Stimulated activated CD4-positive, alpha-beta T cell treated with anti-CD3 and anti-CD28 coated beads, Interleukin-12 subunit alpha, Interleukin-12 subunit beta, amount 100 ng/mL, for 4 hours (primary cell): ENCODE measurements at places on chromosomes 2 and 18.

GRCh38 chr2:101991721-101992145 is at the start of gene IL1R2:
Gene IL1R2, plus strand, starts transcription at chr2:101991960. Its CDS starts 16,616 bp downstream, at chr2:102008576.
- no peak for DNase-seq

DNA sequence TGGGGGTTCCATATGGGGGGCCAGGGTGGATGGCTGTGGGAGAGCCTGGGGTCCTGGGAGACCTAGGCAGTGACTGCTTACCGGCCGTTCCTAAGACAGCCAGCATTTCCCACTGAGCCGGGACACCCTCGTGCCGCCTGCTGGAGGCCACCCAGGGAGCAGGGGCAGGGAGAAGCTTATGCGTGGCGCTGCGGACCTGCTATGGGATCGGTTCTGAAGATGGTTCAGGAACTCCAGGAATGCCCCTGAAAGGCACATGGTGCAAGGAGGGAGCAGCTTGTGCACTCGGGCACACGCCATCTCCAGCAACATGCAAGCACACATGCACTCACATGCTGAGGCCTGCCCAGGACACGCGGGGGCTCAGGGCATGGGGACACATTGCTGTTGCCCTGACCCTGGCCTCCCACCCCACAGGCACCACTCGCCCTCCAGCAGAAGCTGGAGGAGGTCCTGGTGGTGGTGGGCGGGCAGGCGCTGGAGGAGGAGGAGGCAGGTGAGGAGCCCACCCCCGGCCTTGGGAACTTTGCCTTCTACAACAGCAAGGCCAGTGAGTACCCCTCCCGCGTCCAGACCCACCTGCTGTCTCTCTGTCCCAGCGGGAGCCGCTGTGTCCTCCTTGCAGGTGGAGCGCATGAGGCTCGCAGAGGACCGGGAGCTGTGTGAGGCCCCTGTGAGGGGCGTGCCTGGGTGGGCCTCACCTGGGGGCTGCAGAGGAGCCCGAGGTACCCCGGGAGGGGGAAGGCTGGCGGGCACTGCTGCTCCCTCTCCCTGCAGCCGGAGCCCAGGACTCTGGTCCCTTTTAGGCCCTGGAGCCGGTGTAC is 4.1 kb downstream of the KLHL30 start:
- no peak for DNase-seq

DNA sequence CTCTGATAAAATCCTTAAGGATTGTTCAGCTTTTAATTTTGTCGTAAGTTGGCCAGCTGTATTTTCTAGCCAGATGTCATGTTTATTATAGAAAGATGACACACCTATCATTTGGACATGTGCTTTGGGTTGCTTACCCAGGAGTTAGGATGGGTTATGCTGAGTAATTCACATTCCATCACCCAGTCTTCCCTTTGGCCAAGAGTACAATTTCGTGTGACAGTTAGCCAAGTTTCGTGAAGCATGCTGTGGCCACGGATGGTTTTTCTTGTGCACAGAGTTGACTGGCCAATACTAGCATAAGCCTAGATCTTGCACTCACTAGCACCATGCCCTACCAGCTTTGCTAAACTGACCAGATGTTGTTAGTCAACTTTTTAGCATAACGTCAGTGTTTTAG is 5.8 kb downstream of the MAPRE3 start:
- DNase-seq: no peak

GRCh38 chr2:174442546-174443510 is 44.0 kb downstream of the GPR155 start:
- DNase-seq: no peak

GRCh38 chr2:242064364-242065250 is 195.1 kb downstream of the RTP5 start:
- no peak for DNase-seq

- no peak for DNase-seq
Observed at GRCh38 chr18:55918444-55918843, 330.5 kb upstream of the TCF4 start.

GRCh38 chr2:96534701-96535181 is 1.8 kb upstream of the ARID5A start:
- DNase-seq: no peak

DNA sequence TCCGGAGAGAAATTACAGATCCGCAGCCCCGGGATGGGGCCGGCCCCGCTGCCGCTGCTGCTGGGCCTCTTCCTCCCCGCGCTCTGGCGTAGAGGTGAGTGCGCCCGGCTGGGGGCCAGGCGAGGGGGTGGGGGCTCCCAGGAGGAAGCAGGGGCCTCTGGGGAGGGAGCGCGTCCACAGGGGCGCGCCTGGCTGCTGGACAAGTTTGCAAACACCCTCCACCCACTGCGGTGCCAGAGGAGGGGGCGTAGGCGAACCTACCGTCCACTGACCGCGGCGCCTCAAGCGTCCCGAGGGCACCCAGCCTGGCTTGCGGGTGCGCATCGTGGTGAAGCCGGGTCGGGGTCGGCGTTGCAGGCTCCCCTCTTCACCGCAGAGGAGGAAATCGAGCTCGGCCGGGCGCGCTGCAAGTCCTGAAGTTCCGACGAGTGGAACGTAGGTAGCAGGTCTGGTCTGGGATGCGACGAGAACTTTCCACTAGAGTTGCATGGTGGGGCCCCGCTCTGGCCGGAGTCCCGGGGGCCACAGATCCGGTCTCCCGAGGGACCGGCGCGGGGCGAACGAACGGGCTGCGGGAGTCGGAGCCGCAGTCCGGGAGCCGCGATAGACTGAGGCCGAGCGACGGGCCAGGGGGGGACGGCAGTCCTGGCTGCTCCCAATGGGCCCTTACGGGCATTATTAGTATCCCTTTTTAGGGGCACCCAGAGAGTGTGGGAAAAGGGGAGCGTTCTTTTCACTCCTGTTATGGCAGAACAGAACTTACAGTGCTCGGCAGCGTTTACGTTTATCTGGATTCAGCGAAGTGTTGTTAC is 502 bp downstream of the MERTK start:
- peak; percentile 9 for DNase-seq

DNA sequence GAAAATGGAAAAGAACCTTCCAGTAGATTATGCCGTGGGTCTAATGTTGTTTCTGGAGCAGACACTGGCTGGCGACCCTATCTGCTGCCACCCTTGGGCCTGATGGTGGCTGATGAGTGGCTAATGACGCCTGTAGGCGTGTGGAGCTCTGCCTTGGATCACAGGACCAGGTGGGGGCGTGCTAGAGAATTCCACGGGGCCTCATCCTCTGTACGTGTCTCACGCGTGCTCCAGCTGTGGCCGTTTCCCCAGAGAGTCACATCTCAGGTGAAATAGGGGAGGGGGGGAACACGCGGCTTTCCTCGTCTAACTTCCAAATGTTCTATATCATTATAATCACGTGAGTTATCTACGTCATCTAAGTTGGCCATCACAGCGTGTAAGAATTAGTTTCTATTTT is 160.9 kb upstream of the SMIM21 start:
- DNase-seq: no peak

GRCh38 chr2:65317841-65318240 is 90.2 kb downstream of the ACTR2 start:
- DNase-seq: no peak

- DNase-seq: peak; percentile 42
Observed at GRCh38 chr2:85750587-85751575, 2.9 kb upstream of the ATOH8 start.

GRCh38 chr2:106073678-106074406 is 120.3 kb downstream of the UXS1 start:
- no peak for DNase-seq

- DNase-seq: no peak
Observed at GRCh38 chr2:133841900-133842299, 273.6 kb upstream of the NCKAP5 start.

DNA sequence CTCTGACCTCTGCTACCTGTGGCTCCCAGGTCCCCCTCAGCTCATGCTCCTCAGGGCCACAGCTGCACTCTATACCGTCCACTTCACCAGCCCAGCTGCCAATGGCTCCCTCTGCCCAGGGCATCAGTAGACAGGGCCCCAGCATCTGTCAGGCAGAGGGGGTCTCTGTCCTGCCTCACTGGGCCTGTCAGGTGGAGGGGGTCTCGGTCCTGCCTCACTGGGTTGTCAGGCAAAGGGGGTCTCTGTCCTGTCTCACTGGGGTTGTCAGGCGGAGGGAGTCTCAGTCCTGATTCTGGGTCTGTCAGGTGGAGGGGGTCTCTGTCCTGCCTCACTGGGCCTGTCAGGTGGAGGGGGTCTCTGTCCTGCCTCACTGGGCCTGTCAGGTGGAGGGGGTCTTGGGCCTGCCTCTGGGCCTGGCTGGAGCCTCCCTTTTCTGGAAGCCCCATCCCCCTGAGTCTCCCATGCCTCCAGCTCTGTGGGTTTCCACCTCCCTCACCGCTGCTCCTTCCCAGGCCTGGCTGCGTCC is 19.9 kb downstream of the SNORC start:
- DNase-seq: no peak

DNA sequence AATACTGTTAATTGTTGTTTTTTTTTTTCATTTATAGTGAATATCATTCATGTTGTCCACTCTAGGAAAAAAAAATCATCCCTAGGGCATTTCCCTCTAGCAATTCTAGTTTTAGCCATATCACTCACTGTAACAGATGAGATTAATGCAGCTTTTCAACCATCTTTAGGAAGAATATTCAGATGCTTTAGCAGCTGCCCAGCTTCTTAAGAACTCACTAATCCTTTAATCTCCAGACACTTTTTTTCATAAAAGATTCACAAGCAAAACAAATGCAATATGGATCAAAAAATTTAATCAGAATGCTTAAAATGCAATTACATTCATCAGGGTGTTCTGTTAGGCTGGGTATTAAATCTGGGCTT is 692.6 kb downstream of the ERBB4 start:
- no peak for DNase-seq

- DNase-seq: no peak
Observed at GRCh38 chr2:10581021-10581420, 108.8 kb downstream of the NOL10 start.

- DNase-seq: no peak
Observed at GRCh38 chr2:215107216-215108056, 31.0 kb downstream of the ABCA12 start.
